ENCODE measurements at places on chromosomes 3 and 15.

- no peak for DNase-seq
These were observed 36.6 kb downstream of the OSTN start for GRCh38 chr3:191235331-191236314.

GRCh38 chr3:65660000-65660598, 378.6 kb downstream of the MAGI1 start:
- DNase-seq: no peak

DNA sequence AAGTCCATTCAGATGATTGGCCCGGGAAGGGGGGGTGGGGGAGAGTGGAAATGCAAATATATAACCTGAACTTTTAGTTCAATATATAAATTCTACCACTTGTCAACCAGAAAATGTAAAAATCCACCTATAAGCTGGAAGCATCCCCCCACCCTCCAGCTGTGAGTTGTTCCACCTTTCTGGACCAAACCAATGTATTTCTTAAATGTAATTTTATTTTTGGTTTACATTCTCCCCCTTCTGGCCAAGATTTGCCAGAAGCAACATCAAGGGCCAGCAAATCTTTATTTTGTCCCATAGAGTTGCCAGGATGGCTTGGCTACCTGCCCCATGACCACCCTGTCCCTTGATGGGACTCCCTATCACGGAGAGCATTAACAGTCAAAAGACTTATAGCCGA, 545.7 kb downstream of the TBL1XR1 start:
- no peak for DNase-seq

DNA sequence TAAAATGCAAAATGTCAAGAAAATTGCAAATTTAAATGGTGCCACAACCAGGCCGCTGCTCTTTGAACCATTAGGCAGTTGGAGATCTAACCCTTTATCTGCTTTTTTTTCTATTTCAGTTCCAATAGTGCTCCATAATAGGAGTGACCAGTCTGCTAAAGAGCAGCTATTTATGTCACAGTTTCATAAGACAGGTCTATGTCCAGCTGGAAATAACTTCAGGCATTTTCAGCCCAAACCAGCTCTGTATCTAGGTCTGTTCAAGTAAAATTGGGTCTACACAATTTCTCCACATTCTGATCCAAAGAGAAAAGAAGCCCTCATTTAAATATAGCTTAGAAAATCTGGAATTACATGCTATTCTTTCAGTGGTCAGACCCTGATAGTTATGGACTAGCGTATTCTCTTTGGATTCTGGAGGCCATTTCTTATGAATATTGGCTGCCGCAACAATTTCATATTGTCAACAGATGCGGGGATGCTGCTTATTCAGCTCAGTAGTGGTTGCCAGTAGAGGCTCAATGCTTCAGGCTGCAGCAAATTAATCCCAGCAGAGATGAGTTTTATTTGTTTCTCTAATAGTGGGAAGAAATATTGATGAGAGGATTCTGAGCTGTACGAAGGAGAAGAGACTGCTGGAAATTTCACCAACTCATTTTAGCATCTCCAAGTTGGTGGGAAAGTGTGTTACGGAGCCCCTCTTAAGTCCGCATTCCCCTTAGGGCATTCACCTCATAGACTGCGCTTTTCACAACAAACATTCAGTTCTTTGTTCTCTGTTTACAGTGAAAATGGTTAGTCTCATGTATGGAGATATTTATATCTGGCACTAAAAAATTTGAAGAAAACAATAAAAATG, 887.0 kb downstream of the ROBO1 start:
- DNase-seq: no peak

DNA sequence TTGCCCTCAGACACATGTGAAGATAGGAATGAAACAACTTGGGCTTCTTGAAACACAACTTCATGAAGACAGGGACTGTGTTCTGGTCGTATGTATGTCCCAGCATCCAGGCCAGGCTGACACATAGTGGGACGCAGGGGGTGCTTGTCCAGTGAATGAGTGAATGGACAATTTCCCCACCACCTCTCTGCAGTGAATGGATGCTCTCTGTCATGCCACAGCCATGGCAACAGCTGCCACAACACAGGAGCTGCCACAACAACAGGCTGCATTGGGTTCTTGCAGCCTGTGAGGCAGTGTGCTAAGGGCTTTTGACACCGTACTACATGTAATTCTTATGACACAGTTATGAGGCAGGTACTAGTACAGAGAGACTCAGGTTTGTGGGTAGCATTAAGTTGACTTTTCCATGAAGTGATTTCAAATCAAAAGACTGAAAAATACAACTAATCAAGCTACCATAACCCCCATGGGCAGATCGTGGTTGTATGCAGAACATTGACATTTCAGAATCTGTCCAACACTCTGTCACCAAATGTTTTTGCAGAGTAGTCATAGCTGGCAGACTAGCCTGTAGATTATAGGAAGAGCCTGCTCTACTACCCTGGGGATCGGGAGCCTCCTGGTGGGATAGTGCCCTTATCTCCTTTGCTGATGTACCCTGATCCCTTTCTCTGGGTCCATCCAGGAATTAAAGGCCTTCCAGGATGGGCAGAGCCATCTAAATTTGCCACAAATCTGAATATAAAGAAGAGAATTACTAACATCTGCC, 40.8 kb downstream of the CLSTN2 start:
- DNase-seq: no peak

DNA sequence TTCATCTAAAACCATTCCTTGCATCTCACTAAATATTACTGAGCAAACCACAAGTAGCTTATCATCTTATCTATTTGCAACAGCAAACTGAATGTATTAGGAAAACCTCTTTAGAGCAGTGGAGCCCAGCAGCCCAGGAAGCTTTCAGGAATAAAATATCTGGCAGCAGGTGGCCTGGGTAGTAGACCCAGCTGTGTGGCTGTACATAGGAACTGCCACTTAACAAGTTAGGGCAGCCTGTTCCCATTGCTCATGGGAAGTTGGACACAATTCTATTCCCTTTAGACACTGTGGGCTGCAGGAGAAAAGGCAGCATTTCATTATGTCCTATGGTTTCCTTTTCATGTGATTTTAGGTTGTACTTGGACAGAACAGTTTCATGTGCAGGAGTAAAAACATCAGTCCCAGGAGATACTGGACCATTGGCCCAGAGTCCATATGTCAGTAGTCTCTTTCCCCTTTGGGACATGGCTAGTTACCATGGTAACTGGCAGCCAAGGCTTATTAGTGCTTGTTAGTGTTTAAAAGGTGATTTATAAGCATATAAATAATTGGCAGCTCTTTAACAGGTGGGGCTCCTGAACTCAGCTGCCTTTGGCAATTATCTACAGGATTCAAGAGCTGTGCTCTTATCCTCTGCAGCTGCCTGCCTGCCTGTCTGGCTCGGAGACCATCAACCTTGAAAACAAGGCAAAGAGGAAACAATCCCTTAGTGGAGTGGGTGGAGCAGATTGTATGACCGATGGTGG, 28.9 kb upstream of the LSAMP start:
- DNase-seq: no peak

- no peak for DNase-seq
These were observed 20.7 kb downstream of the PPP1R2 start for GRCh38 chr3:195522254-195523023.

- DNase-seq: no peak
These were observed 12.6 kb upstream of the STARD5 start for GRCh38 chr15:81336568-81336967.

GRCh38 chr3:161890147-161890625, 393.6 kb downstream of the OTOL1 start:
- no peak for DNase-seq

DNA sequence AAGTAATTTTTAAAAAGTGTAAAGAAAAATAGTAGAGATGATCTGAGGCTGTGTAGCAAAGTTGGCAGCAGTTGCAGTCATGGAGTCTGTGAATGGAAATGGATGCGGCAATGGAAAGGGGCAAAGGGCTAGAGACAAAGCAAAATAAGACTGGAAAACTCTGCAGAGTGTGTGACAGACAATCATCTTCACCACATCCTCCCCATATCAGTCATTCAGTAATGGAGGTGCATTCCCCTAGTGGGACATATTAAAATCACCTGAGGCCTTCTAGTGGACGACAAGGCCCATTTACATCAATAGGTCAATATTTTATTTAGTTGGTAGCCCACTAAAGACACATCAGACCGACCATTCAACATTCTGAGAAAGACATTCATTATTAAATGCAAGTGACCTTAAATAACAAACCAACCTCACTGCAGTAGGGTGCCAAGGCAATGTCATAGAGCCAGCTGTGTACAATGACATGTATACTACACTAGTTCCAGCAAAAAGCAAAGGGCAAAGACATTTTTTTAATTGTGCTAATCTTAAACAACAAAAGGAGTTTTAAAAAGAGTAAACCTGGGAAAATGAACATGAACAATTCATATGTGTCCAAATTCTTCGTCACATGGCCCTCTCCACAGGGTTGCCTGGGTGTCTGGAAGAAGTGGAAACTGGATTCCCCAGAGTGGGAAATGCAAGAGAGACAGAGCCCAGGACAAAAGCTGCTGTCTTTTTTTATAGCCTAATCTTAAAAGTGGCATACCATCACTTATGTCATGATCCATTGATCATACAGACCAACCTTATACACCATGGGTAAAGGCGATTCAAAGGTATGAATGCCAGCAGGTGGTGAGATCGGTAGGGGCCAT, 15.6 kb upstream of the RAP2B start:
- no peak for DNase-seq

- no peak for DNase-seq
These were observed 96.3 kb downstream of the ZNF385D start for GRCh38 chr3:21654662-21655061.

DNA sequence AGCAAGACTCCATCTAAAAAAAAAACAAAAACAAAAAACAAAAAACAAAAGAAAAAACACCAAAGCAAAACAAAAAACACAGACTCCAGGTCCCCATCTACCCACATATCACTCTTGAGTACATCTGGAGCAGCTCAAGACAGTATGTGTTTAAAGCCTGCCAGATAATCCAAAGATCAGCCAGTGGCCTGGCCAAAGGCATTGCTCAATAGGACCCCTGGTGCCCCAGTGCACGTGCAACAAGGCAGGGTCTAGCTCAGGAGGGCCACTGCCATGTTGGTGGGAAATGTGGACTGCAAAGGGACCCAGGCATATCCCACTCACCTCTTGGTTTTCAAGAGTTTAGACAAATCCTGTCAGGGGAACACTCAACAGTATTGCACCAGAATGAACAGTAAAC, 279.5 kb downstream of the RPLP1 start:
- DNase-seq: no peak

- no peak for DNase-seq
These were observed 66.8 kb upstream of the BCHE start for GRCh38 chr3:165903885-165904630.

GRCh38 chr3:127680146-127680661, 7.5 kb downstream of the ABTB1 start:
- DNase-seq: no peak

DNA sequence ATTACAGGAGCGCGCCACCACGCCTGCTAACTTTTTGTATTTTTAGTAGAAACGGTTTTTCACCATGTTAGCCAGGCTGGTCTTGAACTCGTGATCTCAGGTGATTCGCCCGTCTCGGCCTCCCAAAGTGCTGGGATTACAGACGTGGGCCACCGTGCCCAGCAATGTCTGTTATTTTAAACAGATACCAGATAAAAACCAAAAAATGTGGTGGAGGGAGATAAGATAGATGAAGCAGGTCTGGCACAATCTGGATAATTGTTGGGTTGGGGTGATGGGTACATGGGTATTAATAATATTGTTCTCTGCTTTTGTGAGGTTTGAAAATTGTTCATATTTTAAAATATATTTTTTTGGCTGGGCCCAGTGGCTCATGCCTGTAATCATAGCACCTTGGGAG, 4.7 kb downstream of the RNF111 start:
- DNase-seq: no peak
